ENCODE measurements at places on chromosomes 2 and 18.

DNA sequence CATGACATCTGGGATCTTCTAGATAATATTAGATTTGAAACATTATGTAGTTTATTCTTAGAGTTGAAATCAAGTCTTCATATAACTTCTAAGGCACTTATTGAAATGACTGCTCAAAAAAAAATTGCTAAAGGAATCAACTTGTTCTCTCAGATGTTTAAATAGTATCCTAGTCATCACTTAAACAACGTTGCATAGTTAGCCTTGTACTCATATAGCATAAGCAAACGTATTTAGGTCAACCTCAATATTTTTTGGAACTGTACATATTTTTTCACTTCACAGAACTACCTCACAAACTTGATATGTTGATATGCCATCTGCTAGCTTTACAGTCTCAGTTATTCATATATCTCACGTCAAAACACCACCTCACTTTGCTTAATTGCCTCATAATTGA lies 47.1 kb upstream of the CREB1 start:
- no peak for DNase-seq

DNA sequence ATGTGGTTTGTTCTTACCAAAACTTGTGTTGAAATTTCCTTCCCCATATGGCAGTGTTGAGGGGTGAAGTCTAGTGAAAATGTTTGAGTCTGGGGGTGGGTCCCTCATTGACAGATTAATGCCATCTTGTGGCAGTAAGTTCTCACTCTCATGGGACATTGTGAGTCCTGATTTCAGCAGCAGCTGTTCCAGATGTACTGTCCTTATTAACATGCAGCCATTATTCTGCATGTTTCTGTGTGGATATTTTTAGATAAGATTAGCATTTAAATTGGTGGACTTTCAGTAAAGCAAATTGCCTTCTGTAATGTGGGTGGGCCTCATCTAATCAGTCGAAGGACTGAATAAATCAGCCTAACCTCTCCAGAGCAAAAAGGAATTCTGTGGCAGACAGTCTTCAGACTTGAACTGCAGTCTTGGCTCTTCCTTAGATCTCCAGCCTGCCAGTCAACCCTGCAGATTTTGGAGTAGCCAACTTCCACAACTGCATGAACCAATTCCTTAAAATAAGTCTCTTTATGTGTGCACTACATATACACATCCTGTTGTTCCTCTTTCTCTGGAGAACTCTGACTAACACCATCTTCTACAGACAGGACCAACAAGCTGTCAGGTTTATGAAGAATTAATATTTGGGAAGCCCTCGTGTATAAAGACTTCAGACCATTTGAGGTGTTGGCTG lies 138.7 kb upstream of the ZNF516 start:
- no peak for DNase-seq

DNA sequence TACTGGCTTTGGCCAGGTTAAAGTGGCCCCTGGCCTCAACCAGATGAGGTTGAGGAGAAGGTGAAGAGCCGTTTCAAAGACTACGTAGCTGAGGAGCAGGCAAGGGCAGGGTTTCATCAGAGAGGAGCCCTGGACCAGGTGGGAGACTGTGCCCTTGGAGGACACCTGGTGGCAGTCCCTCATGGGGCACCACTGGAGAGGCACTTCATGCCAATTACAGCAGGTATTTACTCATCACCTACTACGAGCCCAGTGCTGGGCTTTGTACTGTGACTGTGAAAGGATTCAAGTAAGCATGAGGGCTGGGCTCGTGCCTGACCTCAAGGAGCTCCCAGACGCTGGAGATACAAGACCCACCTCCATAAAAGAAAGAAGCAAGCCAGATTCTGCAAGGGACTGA lies 37.6 kb downstream of the SMAD7 start:
- no peak for DNase-seq

DNA sequence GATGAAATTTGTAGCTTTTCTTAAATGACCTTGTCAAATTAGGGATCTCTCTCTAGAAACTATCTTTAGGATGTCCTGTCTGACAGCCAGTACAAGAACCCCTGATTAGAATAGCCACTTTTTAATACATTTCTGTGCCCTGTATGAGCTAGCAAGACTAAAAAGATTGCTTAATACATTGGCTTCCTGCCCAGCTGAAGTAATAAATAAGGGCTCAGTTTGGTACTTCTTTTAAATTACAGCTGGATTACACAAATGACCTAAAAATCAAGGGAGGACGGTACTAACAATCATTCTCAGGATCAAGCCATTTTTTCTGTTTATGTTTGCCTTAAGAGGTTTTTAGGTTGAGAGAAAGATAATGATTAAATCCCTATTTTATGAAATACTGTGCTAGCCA lies 11.6 kb upstream of the OLA1 start:
- DNase-seq, result no peak

GRCh38 chr2:105954891-105955290 lies 210.2 kb downstream of the NCK2 start:
- no peak for DNase-seq

GRCh38 chr2:170813611-170814532 lies 2.8 kb upstream of the GAD1 start:
- no peak for DNase-seq

- DNase-seq, result no peak
Observed at GRCh38 chr2:64708829-64709228, 55.1 kb upstream of the SERTAD2 start.

- DNase-seq, result no peak
Observed at GRCh38 chr2:25112113-25112512, 56.3 kb downstream of the POMC start.

- no peak for DNase-seq
Observed at GRCh38 chr2:100819370-100820272, at the start of gene NPAS2. Gene NPAS2 (plus strand): TSS chr2:100820139. CDS start chr2:100904755, 84,616 bp downstream.

DNA sequence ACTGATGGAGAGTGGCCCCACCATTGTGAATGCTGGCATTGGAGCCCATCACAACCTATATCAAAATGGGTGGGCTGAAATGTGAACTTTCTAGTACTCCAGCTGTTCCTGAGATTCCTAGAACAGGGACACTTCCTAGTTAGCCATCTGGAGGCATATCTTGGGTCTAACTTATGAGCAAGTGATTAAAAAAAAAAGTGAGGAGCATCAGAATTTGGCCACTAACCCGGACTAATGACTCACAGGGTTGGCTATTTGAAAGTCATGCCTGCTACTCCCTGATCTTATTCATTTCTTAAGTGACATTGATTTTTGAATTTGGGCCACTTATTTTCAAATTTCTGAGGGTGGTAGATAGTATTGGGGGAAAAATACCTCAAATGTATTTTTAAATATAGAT lies 216.6 kb downstream of the HRH4 start:
- DNase-seq, result no peak

GRCh38 chr2:201761101-201761500 lies 19.6 kb downstream of the ALS2 start:
- DNase-seq, result no peak

DNA sequence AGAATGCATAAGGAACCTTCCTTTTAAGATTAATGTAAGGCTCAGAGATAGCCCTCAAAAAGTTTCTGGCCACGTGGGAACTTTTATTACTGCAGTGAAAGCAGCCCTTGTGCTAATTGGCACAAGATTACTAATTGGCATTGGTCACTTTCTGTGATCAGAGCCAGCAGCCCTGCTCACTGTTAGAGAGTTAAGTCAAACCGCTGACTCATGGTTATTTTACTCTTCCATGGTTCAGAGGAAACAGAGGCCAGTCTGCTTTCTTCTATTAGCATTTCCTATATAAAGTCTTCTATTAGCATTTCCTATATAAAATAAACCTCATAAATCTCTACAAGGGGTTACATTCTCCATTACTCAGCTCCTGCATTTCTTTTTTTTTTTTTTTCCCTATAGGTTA lies 1.5 kb upstream of the SLC35G4 start:
- DNase-seq, result no peak

DNA sequence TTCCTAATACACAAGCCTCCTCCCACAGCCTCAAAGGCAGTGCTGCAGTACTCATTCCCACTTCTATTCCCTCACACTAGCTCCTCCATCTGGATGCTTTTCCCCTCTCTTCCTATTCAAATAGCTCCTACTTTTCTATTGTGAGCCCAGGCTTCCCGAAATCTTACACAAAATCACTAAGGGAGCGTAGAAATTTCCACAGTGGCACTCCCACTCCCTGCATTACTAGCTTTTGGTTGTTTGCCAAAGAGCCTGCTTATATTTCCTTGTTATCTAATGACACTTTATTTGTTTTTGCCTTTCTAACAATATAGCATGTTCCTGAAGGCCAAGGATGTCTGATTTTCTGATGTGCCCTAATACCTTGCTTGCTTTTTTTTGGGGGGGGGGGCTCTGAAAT lies 10.9 kb downstream of the EPAS1 start:
- no peak for DNase-seq

DNA sequence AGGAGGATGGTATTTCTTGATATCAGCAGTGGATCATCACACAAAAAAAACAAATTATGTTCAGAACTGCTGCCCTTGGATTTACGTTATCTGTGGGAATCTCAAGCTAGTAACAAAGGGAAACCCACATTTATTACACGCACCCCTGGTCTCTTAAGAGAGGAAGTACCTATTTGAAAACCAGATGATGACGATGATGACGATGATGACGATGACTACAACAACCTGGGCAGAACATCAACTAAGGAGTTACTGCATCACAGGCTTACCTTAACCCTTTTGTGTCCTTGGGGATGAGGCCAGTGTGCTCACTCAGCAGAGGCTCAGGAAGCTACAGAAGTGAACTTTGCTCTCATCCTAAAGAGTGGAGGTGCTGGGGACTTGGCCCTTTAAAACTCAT lies 169.4 kb downstream of the FSHR start:
- no peak for DNase-seq

DNA sequence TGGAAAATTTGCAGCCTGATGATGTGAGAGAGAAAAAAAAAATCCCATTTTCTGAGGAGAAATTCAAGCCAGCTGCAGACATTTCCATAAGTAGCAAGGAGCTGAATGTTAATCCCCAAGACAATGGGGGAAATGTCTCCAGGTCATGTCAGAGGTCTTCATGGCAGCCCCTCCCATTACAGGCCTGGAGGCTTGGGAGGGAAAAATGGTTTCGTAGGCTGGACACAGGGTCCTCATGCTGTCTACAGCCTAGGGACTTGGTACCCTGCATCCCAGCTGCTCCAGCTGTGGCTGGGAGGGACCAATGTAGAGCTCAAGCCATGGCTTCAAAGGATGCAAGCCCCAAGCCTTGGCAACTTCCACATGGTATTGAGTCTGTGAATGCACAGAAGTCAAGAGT lies 53.5 kb upstream of the ARHGAP15 start:
- no peak for DNase-seq

DNA sequence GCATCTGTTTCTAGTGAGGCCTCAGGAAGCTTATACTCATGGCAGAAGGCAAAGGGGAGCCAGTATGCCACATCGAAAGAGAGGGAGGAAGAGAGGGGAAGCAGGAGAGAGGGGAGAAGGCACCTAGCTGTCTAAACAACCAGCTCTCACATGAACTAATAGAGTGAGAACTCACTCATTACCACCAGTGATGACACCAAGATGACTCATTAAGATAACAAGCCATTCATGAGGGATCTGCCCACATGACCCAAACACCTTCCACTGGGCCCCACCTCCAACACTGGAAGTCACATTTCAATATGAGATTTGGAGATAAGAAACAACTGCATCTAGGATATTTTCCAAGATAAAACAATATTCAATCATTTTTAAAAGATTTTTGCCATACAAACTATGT lies 753.9 kb upstream of the ZEB2 start:
- no peak for DNase-seq
